LNCaP clone FGC (cell line): ENCODE measurements at places on chromosomes 3 and 15.

GRCh38 chr3:43247561-43248184 lies 38.7 kb upstream of the SNRK start:
- no peak for DNase-seq

GRCh38 chr3:138036572-138036971 lies 26.6 kb downstream of the CLDN18 start:
- DNase-seq = no peak

DNA sequence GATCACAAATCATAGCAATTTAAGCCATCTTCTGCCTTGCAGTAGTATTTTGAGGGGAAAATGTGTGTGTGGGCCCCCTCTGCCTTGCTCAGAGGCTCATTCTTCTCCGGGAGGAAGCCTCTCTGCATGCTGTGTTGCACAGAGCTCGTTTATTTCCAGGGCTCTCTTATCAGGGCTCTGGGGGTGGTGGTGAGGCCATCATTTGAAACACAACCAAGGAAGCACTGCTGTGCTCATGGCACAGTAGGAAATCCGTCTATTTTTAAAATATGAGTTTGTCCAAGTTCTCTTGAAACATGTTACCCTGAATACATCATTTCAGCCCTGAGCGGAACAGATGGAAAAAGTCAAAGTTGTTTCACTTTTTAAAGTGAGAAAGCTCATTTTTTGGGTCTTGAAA lies 369.0 kb upstream of the CFAP20DC start:
- DNase-seq = no peak

DNA sequence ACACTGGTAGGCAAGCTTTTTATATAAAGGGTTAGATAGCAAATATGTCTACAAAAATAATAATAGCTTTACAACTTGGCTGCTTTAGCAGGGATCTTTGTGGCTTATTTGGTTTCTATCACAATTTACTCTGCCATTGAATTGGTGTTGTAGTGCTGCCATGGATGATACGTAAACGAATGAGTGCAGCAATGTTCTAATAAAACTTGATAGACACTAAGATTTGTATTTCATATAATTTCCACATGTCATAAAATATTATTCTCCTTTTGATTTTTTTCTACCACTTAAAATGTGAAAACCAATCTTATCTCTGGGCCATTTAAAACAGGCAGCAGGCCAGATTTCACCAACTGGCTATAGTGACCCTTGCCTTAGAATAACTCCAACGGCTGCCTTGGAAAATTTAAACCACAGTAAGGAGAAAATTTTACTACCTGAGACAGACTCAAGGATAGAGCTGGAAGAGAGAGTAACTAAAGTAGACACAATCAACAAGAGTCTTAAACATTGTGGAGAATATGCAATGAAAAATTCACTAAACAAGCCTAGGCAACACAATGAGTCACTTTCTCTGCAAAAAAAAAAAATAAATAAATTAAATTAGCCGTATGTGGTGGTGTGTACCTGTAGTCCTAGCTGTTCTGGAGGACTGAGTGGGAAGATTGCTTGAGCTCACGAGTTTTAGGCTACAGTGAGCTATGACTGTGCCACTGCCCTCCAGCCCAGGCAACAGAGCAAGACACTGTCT lies 8.1 kb downstream of the NPHP3 start:
- peak; percentile 44 for DNase-seq

DNA sequence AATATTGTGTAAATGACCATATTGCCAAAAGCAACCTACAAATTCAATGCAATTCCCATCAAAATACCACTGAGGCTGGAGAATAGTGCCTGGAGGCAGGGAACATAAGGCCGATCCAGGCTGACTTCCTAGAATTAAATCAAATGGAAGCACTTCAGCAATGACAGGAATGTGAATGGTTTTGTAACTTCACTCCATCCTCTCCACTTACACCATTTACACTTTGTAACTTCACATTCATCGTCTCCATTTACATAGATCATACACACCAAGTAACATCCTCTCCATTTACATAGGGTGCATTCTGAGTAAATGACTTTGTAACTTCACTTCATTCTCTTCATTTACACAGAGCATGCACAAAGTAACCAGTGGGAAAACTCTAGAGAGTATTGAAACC lies 11.6 kb downstream of the STRIT1 start:
- DNase-seq = no peak

DNA sequence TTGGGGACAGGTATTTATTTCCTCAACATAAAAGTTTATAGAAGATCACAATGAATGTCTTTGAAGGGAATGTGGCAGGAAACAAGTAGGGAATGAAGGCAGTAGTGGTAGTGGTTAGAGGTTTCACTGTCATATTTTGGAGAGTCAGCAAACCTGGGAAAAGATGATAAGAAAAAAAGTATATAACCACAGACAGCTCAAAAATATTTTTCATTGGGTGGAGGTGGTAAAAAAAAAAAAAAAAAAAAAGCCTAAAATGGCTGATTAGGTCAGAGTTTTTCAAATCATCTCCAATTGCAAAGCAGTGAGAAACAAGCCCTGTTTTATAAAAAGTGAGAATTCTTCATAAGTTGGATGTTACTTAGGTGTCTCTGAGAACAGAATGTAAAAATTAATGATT lies 400.0 kb downstream of the LSAMP start:
- no peak for DNase-seq

DNA sequence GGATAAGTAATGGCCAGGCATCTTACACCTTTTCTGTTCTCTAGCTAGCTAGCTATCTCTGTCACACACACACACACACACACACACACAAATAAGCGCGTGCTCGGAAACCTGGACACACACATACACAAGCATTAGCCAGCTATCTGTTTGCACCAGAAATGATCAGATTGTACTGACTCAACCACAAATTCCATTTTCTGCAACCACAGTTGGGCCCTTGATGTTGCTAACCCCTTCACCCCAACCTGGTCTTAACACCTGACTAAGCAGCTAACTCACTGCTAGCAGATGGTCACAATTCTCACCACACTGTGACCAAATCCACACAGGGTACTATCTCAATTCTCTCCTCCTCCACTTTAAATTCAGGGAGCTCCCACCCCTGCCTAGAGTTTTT lies 183.0 kb upstream of the THBS1 start:
- DNase-seq = no peak
